ENCODE measurements at places on chromosomes 13 and 19. TPM values are rescaled to one million over a fixed set of nuclear protein-coding genes. Genes with fewer than 3 reads are reported as not detected.

DNA sequence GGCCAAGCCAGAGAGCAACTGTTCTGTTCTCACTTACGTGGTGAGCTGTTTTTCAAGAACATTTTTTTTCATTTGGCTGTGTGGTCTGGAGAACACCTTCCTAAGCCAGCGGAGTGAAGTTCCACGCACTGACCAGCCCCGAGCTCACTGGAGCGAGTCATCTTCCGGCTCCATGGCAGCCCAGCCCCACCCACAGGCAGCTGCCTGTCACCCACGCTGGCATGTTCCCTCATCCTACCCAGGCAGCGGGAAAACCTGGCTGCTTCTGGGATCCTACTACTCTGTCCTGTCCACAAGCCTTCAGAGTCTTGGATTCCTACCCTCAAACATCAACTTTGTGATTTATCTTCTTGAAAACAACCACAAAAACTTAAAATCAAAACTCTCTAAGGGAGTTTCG lies 76.2 kb downstream of the GGACT start:
- DNase-seq, result no peak

GRCh38 chr13:33745370-33746324 lies 72.3 kb upstream of the RFC3 start:
- no peak for DNase-seq

- DNase-seq, result no peak
These were observed 82.6 kb downstream of the TBC1D4 start for GRCh38 chr13:75399168-75399878.

GRCh38 chr13:98871727-98872126 lies 106.1 kb downstream of the DOCK9 start:
- no peak for DNase-seq

DNA sequence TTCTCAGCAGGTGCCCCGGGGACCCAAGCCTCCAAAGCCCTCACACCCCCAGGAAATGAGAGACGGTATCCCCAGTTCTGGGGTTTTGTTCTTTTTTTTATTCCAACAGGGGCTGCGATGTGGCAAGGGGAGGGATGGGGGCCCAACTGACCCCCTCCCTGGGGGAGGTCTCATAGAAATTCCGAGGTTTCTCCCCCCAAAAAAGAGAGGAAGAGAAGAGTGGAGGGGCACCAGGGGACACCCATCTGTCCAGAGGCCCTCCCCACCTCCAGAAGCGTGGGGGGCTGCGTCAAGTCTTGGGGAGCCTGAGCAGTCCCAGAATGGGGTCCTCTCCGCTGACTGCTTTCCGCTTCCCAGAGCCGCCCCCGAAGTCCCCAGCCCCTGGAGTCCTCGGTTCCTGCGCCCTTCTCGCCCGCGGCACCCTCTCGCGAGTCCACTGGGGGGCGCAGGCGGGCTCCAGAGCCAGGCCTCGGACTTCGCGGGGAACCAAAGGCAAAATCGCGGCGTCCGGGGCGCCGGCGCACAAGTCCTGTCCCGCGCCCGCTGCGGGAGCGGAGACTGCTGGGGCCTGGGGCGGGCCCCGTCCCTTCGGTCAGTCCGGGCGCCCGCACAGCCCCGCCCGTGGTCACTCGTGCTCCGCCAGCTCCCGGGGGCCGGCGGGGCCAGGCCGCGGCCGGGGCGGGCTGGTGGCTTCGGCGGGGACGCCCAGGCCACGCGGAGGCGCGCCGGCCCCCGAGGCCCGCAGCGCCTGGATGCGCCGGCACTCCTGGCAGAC lies 4.4 kb upstream of the ATP1A3 start:
- DNase-seq, result peak; percentile 38

- DNase-seq, result peak; percentile 82
These were observed 7.5 kb upstream of the ARHGEF18 start for GRCh38 chr19:7340959-7341837.

GRCh38 chr19:2788237-2788636 lies 2.9 kb downstream of the THOP1 start:
- no peak for DNase-seq

DNA sequence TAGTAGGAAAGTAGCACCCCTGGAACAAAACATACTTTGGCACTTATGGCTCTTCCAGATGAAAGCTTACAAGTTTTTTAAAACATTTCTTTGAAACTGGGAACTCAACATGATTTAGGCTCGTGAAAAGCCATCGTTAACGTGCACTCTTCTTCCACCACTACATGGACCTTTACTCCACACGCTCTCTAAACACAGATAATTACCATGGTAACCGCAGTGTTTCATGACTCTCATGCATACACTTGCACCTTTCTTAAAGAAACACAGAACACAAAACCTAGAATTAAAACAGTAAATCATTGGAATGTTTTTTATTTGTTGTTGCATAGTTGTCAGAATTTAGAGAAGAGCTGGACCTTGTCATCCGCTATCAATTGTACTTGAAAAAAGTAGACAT lies 154.3 kb downstream of the FGF9 start:
- no peak for DNase-seq

DNA sequence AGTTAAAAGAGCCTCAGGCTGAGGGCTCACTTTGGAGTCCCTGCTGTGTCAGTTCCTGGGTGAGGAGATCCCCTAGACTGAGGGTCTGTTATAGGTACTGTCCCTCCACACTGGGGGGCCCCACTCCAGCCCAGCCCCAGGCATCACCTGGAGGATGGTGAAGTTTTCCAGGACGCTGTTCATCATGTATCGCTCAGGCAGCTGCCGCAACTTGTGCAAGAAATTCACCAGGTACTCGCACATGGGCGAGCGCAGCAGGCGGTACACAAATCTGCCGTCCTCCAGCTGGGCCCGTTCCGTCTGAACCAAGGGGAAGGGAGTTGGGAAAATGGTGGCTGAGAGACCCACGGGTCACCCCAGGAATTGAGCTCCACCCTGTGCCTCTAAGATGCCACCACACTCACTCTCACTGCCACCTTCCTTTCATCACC lies 7.1 kb downstream of the CD37 start:
- no peak for DNase-seq

DNA sequence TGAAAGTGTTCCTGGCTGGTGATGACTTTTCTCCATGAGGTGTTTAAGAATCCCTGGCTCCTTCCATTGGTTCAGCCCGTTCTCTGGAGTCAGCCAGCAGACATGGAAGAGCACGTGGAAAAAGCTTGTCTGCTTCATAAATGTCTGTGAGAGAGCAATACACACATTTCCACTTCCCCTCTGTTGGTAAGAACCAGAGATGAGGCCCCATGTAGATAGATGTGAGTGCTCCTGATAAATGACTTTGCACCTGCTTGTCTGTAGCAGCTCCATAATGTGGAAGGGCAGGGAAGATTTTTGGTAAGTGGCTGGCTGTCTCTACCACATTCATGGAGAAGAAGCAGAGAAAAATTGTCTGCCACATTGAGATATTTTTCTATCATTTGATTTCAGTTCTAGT lies 325.8 kb downstream of the LMO7 start:
- no peak for DNase-seq

GRCh38 chr19:7772752-7773291 lies 9.8 kb downstream of the CLEC4M start:
- DNase-seq, result no peak

DNA sequence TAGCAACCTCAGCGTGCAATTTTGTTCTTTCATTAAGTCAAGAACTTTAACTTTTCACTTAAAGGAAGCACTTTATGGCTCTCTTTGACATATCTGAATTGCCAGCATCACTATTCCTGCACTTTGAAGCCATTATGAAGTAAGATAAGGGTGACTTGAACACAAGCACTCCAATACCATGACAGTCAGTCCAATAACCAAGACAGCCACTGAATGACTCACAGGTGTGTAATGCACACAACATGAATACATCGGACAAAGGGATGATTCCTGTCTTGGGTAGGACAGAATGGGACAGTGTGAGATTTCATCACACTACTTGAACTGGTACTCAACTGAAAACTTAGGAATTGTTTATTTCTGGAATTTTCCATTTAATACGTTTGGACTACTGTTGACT lies 233.7 kb upstream of the IPO5 start:
- DNase-seq, result no peak

GRCh38 chr19:44890366-44891015 lies 563 bp upstream of the TOMM40 start:
- DNase-seq, result no peak

- DNase-seq, result no peak
These were observed 843.8 kb upstream of the SPRY2 start for GRCh38 chr13:81184556-81185265.

The ASF1B gene
- total RNA-seq, result 0.96 TPM

The OR10H2 gene
- not detected for total RNA-seq

The FGF21 gene
- not detected for total RNA-seq

The PLK5 gene
- total RNA-seq, result not detected

The C13orf42 gene
- not detected for total RNA-seq

The C3 gene
- 133 TPM for total RNA-seq

Measured in left ventricle myocardium inferior (tissue), 1 donor.